ENCODE measurements at places on chromosomes 1 and 21.

DNA sequence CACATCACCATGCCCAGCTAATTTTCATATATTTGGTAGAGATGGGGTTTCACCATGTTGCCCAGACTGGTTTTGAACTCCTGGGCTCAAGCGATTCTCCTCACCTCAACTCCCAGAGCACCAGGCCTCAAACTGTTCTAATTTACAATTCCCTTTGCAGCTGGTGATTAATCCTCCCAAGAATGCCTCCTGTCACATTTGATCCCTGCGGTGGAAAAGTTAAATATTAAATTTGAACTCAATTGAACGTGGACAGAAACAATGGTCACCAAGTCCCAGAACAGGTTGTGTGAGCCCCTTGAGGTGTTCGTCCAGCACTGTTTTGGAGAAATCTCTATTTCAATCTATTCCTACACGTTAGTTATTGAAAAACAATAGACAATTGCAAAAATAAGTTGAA, 2.0 kb upstream of the ANKRD35 start:
- DNase-seq: no peak

GRCh38 chr21:41768437-41769042, 1.7 kb upstream of the RIPK4 start:
- DNase-seq: peak; percentile 77

- DNase-seq: no peak
Measured at GRCh38 chr1:206025283-206025820, 1.7 kb upstream of the CTSE start.

- DNase-seq: no peak
Measured at GRCh38 chr1:6392809-6393399, 663 bp downstream of the ACOT7 start.

GRCh38 chr1:19036041-19036812, 79.8 kb upstream of the IFFO2 start:
- no peak for DNase-seq

DNA sequence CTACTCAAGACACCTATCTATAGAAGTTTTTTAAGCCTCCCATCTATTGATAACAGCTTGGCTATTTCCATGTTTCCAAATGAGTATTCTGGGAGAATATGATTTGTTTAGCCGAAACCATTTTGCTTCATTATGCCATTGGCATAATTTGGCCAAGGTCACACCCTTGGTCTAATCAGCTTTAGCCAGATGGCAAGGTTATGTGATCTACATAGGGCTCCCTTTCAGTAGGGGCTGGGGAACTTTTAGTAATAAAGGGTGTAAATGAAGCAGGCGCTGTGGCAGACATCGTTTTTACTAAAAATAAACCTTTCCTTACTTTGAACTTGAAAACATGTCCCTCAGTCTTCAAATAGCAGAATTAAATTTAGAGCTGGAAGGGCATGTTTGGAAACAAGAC, 3.0 kb upstream of the PDC start:
- no peak for DNase-seq

GRCh38 chr1:190084552-190084951, 393.1 kb downstream of the BRINP3 start:
- no peak for DNase-seq

DNA sequence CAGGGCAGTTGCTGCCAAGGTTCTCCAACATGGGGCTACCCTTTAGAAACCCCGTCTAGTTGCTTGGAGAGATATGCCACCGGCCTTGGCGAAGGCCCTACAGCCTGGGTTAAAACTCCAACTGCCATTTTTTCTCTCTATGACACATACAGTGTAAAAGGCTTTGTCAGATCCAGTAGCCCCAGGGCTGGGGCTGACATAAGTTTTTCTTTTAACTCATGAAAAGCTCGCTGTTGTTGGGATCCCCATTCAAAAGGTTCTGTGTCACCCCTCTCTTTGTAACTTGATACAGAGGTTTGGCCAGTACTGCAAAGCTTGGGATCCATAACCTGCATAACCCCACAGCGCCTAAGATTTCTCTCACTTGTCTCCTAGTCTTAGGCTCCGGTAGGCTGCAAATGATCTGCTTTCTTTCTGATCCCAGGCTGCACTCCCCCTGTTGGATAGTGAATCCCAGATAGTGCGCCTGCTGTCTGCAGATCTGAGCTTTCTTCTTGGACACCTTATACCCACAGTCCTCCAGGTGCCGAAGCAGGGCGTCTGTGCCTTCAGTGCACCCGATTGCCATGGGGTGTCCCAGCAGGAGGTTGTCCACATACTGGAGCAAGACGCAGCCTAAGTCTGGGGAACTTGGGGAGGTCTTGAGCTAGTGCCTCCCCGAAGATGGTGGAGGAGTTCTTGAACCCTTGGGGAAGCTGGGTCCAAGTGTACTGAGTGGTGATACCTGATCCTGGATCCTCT, 406.2 kb downstream of the TGFB2 start:
- DNase-seq: no peak

DNA sequence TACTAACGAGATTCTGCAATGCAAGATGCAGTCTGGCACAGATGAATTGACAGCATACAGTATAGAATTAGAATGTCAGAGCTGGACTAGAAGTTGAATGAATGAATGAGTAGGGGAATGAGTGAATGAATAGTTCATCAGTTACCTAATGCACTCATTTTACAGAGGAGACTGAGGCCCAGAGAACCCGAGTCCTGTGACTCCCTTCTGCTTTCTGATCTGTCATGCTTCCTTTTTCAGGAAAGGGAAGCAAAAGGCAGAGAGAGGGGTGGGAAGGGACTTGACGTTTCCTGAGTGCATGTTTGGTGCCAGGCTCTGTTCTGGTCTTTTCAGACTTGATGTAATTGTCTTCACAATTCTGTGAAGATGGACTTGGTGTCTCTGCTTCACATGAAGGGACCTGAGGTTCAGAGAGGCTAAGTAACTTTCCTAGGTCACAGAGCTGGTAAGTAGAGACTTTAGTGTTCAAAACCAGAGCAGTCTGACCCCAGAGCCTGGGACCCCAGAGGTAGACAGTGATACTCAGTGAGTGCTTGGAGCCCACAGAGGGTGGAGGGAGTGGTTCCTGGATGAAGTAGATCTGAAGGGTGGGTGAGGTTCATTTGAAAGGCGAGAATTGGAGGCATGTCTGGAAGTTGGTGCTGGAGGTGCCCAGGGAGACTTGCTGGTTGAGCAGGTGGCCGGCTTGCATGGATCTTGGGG, 8.0 kb upstream of the MEX3A start:
- DNase-seq: no peak

DNA sequence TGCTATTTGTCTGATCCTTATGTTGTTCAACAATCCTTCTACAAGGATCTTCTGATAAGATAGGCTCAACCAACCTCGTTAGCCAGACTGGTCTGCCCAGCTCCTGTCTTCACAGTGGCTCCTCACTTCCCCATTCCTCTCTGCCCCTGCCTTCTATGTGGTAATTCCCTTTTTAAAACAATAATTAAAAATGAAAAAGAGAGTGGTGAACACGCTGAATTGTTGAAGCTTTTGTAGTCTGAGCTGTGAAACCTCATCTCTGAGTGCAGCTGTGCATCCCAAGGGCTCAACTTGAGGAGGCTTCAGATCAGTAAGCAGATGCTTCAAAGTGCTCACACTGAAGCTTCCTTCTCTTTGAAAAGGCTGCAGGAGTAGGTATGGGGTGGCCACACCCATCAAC, 70.7 kb upstream of the JUN start:
- DNase-seq: no peak

Data from GM04504 (cell line).